Suppressor macrophage treated with lipopolysaccharide for 1 hour (primary cell): ENCODE measurements at places on chromosomes 12 and 14.
A peak's percentile ranks its signal among the peaks of the same experiment; 100 is the strongest.

DNA sequence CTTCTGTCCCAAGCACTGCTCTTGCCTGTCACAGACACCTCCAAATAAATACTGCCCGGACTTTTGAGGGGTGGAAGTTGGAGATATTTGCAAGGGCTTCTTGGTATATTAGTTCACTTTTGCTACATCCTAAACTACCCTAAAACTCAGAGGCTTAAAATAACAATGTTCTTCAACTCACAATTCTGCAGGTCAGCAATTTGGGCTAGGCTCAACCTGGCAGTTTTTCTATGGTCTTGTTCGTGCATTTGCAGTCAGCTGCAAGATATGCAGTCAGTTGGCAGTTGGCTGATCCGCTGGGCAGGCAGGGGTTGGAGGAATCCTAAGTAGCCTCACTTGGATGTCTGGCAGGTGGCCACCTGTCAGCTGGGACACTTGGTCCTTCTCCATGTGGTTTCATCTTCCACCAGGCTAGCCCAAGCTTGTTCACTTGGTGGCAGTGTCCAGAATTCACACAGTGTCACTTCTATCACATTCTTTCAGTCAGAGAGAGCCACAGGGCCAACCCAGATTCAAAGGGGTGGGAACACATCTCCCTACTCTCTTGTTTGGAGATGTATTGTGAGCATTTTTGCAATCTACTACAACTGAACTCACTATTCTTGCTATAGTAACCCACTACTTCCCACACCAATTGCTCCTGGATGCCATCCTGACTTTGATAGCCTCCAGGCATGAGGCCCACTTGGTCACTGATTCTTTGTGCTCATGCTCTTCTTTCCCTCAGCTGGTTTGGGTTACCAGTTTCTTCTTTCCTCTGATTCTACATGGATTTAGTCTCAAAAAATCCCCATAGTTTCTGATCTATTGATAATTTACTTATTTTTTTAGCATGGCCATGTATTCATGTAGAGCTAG lies 27.8 kb upstream of the CAPRIN2 start:
- no peak for DNase-seq

GRCh38 chr12:122282061-122282460 lies 15.8 kb upstream of the VPS33A start:
- DNase-seq, result no peak

DNA sequence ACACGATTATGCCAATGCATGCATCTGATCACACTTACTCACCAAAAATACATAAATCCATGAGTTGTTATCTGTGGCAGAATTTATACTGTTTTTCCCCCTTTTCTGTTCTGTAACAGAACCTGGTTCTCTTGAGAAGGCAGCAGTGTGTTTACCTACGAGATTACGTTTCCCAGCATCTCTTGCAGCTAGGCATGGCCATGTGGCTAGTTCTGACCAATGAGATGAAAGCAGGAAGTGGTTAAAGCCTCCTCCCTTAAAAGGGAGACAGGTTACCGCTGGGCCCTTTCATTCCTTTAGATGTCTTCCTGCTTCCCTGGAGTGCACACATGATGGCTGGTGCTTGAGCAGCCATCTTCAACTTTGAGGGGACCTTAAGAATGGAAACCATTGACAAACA lies 11.7 kb upstream of the ASPG start:
- DNase-seq, result no peak

DNA sequence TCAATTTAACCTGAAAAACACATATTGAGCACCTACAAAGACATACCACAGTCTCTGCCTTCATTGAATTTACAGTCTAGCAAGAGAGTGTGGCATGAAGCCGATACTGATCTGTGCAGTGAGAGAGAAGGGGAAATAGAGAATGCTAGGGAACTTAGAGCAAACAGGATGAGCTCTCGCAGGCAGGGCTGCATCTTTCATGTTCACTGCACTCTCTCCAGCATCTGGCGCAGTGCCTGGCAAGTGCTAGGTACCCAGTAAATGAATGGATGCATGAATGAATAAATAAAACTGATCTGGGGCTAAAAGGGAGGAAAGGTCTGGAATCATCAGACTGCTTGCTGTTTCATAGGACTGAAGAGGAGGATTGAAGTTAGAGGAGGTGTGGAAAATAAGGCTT lies 256.5 kb upstream of the NPAS3 start:
- no peak for DNase-seq

DNA sequence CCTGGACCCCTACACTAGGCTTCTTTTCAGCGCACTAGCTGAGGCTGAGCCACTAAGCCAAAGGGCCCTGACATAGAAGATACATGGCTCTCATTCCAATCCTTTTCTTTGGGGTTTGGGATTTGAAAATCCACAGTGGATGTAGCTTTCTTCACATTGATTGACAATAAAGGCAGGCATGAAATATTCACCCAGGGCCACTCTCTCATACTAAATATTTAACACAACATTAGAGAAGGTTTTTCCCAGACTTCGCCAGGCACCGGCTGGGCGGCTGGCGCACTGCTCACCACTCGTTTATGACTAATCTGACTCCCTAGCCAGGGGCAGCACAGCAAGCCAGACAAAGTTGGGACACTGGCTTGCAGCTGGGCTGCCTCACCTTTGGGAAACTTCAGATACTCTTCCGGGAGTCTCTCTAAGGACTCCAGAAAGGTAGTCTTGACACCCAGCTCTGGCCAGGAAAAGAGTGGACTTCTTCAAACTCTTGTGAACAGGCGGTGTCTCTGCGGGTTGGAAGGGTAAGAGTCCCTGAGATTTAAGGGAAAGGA lies 699 bp upstream of the HOXC11 start:
- no peak for DNase-seq

- no peak for DNase-seq
These were observed 23.4 kb downstream of the TSPAN8 start for GRCh38 chr12:71134405-71134804.

- DNase-seq, result no peak
These were observed 26.7 kb downstream of the SERPINA1 start for GRCh38 chr14:94361682-94362081.

DNA sequence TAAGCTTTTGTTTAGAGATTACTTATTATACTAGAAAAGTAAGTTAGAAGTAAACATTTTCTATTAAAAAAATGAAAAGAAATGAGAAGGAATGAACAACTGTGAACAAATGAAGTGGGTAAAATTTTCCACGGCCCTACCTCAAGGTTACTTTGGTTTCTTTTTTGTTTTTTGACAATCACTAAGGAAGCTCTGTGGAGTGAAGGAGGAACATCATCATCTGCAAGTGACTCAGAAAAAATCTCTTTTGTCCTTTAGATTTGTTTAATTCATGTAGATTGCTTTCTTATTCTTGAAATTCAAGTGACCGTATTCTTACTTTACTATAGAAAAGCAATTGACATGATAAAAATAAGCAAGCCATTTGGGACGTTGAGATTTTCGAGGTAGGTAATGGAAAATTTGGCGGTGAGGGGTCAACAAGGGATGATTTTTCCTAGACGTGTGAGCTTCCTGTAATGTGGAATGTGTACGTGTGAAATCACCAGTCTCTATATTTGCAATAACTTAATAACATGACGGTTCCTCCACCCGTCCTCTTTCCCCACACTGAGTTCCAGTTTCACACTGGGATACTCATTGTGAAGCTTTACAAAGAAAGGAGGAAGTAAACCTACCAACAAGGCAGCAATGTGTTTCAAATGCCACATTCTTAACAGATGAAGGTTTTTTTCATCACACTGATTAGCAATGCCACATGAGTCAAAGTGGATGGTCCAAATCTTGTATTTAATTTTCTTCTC lies 62.3 kb upstream of the EGLN3 start:
- DNase-seq, result peak; percentile 94
